ENCODE measurements at places on chromosomes 1 and 21.

DNA sequence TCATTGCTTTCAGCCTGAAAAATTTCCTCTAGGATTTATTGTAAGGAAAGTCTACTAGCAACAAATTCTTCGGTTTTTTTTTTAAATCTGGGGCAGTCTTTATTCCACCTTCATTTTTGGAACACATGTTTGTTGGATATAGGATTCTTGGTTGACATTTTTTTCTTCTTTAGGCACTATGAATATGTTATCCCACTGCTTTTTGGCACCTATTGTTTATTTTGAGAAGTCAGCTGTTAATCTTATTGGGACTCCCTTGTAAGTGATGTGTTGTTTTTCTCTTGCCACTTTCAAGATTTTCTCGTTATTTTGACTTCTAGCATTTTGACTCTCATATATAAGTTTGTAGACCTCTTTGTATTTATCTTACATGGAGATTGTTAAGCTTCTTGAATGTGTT, 99.3 kb downstream of the NPHS2 start:
- no peak for DNase-seq

GRCh38 chr1:181931873-181932272, 129.6 kb downstream of the ZNF648 start:
- no peak for DNase-seq

DNA sequence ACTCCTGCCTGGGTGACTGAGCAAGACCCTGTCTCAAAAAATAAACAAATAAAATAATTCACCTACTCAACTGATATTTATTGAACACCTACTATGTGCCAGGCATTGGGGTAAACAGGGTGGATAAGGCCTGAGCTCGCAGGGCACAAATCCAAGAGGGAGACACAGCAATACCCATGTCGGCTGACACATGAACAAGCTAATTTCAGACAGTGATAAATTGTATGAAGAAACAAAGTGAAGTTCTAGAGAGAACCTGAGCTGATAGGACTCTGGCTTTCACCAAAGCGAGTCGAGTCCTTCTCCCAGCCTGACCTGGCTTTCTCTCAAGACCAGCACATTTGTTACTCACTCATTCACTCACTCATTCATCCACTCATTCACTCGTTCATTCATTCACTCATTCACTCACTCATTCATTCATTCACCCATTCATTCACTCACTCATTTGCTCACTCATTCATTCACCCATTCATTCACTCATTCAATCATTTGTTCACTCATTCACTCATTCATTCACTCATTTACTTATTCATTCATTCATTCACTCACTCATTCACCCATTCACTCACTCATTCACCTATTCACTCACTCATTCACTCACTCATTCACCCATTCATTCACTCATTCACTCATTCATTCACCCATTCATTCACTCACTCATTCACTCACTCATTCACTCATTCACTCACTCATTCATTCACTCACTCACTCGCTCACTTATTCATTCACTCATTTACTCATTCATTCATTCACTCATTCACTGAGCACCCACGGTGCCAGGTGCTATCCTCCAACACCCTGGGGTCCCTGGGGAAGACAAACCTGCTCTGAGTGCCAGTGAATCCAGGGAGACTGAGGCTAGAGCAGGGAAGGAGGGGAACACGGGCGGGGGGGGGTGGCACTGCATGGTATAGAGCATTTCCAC, 37.4 kb upstream of the CASZ1 start:
- DNase-seq, result no peak

GRCh38 chr1:3066250-3066711, 2.7 kb upstream of the PRDM16 start:
- DNase-seq, result no peak

DNA sequence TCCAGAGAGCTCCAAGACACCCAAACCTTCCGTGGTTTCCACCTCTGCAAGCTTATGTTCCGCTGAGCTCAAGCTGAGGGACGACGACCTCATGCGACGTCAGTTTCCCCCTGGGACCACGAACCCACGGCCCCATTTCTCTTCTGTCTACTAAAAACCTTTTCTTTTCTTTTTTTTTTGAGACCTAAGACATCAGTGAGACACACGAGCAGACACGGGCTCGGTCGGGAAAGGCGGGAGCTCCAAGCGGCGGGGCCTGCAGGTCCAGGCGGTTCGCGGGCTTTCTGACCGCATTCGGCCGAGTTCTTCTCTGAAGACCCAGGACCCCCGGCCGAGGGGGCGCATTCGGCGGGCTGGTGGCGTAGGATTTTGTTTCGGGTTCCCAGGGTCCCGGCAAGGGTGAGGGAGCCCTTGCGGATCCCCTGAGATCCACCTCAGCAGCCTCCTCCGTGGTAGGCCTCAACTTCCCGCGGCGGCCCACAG, 402 bp downstream of the C21orf58 start:
- DNase-seq, result no peak

DNA sequence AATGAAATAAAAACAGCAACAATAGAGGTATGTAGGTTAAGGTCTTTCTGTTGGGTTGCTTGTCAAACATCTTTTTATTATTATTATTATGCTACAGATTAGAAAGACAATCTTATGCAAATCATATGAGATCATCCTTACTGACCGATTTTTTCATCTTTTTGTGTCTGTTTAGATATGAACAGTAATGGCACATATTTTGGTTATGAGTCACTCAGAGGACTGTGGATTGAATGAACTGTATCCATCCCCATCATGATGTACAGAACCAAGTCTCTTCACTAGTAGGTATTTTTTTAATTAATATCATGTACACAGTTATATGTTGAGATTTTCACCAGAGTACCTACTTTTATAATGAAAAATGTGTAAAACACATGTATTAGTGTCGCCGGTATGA, 159.1 kb downstream of the CHRM3 start:
- DNase-seq, result no peak
